AG04450 (cell line): ENCODE measurements at places on chromosomes 3 and 15. TPM values are rescaled to one million over a fixed set of nuclear protein-coding genes. Genes with fewer than 3 reads are reported as not detected.

CCK gene
- 3.2 and 3.7 TPM in 2 replicates for polyA plus RNA-seq

DNA sequence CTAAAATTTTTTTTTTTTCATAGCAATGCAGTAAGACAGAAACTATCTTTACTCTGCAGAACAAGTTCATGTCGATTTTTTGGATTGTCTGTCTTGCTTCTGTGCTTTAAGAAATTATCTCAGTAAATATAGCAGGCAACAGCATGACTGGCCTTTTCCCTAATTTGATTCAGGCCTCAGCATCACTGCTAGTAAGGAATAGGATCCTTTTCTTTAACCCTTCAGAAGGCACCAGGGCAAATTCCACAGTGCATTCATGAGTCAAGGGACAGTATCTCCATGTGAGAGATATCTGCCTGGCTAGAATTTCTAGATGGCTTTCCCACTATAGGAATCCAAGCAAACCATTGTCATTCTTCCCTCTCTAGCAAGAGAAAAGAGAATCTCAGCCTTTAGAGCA lies 71.4 kb downstream of the TIPARP start:
- no peak for DNase-seq

- DNase-seq = no peak
Measured at GRCh38 chr3:182793663-182794454, 555 bp downstream of the ATP11B start.

ZNF502 gene
- 3.0 and 4.0 TPM in 2 replicates for polyA plus RNA-seq

- DNase-seq = no peak
Measured at GRCh38 chr15:35838424-35839111, 292.6 kb upstream of the DPH6 start.

CLSTN2 gene
- polyA plus RNA-seq = 0.02 and 0.04 TPM in 2 replicates

GRCh38 chr3:50237133-50237651 lies 1.2 kb downstream of the GNAI2 start:
- no peak for DNase-seq

DNA sequence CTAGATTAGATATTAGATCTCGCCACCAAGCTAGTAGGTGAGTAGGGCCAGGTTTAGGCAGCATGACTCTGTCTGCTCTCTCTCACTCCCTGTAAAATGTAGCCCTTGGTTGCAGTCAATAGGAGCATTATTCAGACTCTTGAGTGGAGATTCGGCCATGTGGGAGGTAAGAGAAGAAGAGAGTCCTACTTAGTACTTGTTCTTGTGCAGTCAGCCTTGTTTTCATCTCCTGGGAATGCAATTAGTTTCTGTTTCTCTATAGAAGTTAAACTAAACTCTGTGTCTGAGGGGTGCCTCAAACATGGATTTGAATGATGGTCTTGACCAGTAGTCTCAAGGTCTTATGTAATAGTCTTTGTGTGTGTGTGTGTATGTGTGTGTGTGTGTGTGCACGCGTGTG lies 229.5 kb upstream of the DPH6 start:
- DNase-seq = no peak

DNA sequence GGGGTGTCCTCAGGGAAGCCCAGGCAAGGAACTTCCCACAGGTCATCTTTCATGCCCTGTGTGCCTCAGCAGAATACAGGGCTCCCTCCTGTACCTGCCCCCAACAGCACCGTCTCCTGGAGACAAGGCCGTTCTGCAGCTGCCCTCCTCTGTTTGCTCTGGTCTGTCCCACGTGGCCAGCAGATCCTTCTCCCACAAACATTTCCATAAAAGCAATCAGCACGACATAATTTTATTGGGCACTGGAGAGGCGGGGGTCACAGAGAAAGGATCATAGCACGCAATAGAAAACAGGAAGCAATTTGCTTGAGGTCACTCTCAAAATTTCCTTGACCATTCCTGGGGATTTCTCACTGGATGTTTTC lies 29.4 kb downstream of the STARD5 start:
- no peak for DNase-seq

DNA sequence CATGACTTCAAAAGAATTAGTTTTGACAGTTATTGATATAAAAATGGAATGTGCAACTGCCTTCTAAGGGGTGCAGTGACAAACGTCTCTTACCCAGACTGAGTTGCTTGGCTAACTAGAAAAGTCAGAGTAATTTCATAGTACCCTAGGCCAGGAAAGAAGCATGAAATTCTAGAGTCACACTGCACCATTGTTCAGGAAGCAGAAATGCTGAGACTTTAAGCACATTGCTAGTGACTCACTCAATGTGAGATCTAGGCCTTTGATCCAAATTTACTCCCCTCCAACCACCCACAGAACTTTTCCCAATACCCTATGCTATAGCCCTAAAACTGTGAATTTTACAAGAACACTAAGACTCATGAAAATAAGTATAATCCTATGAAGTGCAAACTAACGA lies 110.8 kb downstream of the DUT start:
- DNase-seq = no peak
